Natural killer cell treated with Interleukin-12 subunit alpha and Interleukin-12 subunit beta and Interleukin-15 and Interleukin-18, amount 100 ng/mL, for 72 hours (primary cell): ENCODE measurements at places on chromosomes 3 and 15. TPM values are rescaled to one million over a fixed set of nuclear protein-coding genes. Genes with fewer than 3 reads are reported as not detected.

The GAP43 gene
- not detected for total RNA-seq

The APH1B gene
- total RNA-seq, result 14.7 TPM

The TRNT1 gene
- 70.0 TPM for total RNA-seq

The CLDN16 gene
- not detected for total RNA-seq

The CHL1 gene
- not detected for total RNA-seq

The GCNT3 gene
- not detected for total RNA-seq

The IL20RB gene
- total RNA-seq, result 8.7 TPM

DNA sequence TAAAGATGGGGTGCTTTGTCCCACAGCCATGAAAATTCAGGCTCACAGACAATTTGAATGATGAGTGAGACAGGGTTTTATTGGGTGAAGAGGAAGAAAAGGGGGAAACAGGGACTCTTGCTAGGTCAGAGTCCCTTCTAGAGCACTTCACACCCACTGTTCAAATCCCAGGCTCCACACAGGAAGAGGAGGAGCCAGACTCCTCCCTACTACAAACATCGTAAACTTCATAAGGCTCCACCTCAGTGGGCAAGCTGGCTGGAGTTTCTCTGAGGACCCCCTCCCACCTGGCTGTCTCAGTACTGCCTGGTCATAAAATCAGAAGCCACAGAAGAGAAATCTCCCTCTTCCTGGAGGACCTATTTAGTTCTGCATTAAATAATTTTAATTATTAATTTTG is 80.3 kb upstream of the KCNMB2 start:
- DNase-seq, result no peak

DNA sequence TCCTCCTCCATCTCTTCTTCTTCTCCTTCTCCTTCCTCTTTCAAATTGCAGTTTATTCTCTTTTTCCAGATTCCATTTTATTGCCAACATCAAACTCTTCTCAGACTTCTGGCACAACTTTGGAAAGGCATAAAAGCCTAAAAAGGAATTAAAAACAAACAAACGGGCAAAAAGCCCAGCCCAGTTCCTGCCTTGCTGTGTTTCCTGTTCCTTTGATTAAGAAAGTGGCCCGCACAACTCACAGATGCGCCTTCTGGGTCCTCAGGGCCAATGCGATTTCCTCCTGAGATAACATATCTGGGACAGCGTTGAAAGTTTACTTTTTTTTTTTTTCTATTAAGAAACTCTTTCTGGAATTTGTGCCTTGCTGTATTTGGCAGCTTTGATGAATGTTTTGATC is 158.7 kb upstream of the UBE3A start:
- DNase-seq, result no peak

- no peak for DNase-seq
Observed at GRCh38 chr3:191721990-191722389, 261.0 kb downstream of the PYDC2 start.

DNA sequence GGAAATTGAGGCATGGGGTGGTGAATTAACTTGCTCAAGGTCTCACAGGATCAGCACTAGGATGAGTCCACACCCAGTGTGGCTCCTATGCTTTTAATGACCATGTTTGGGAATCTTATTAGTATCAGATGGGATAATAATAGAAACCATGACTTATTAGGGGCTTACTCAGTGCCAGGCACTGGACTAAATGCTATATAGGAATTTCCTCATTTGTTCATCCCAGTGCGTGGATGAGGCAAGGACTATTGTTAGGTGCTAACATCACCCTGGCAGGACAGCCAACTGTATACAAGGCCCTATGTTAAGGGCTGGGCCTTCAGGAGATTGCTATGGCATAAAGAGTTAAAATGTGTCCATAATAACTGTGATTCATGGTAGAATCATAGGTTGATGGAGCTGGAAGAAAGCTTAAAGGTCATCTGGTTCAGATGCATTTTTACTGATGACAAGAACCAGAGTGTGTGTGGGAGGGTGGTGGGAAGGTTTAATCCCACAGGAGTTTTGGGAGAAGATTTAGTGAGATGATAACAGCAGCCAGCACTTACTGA is 4.7 kb upstream of the FEM1B start:
- no peak for DNase-seq

DNA sequence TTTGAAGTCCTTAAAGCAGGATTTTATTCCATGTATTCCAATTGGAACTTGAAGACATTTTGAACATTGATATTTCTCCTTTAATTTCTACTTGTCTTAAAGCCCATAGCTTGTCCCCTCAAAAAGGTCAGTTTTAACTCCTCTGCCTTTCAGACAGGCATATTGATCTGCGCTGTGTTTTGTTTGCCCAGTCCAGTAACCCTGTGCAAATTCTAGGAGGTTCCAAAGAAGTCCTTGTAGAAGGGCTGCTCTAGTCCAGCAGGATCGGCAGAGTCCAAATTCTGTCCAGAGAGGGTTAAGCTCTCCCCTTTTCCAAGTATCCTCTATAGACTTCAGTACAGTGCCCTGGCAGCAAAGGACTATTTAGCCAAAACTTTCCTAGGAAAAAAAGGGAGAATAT is 105.6 kb upstream of the MANF start:
- DNase-seq, result no peak

DNA sequence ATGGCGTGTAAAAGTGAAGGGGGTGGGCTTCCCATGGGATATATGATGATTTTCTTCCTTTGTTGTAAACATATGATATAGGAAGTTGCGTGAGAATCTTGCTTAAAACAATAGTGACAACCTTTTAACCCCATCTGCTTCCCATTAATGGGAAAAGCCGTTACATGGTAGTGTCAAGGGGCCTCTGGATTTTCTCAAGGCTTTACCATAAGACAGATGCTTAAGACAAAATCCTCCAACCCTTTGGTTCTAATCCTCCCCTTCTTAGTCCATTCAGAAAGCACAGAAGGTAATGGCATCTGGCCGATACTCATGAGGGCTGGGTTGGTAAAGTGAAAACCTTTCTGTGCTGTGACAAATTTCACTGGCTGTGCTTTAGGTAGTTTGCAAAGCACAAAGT is 25.0 kb downstream of the DPH3 start:
- no peak for DNase-seq

GRCh38 chr15:90749754-90750153 is 32.6 kb downstream of the BLM start:
- DNase-seq, result no peak

GRCh38 chr3:39569095-39569494 is 101.6 kb downstream of the MOBP start:
- no peak for DNase-seq

- DNase-seq, result no peak
Observed at GRCh38 chr15:60614028-60614427, 135.1 kb upstream of the ICE2 start.

GRCh38 chr3:63576846-63577245 is 75.6 kb upstream of the SNTN start:
- DNase-seq, result no peak

DNA sequence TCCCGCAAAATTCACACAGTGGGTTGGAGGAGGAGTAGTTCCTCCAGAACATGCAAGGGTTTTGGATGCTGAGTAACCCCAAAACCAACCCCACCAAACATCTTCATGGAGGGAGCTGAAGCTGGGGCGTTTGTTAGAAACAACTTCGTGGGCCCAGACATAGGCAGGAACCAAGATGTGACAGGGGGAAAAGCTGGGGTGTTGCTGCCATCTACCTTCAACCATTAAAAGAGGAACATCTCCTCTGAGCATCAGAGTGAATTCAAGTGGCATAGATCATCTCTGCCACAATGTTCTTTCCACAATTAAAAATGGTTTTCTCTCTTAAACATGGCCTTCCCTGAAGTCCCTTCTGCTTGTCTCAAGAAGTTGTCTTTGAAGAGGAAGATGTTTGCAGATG is 20.5 kb downstream of the SIDT1 start:
- no peak for DNase-seq

DNA sequence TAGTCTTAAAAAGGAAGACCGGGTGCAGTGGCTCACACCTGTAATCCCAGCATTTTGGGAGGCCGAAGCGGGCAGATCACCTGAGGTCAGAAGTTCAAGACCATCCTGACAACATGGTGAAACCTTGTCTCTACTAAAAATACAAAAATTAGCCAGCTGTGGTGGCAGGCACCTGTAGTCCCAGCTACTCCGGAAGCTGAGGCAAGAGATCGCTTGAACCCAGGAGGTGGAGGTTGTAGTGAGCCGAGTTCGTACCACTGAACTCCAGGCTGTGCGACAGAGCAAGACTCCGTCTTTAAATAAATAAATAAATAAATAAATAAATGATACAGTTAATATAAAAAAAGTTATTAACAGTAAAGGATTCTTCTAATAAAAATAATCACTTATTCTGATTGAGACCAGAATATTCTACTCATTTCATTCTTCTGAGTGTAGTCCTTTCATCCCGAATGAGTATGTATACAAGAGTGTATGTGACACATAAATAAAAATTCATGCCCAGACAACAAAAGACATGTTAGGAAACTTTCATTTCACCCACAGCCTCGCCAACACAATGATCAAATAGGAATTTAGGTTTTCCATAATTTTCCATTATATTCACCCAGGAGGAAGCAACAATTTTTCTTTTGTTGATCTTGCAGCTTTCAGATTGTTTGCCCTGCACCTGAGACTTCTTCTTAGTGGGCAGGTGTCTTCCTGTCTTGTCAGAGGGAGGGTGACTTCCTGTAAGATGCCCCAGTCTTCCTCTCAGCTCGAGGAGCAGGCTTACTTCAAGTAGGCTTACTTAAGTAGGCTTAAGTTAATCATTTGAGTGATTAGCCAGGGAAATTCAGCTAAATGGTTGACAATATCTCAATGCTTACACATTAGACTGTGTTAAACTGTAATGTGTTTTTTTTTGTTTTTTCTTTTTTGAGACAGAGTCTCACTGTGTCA is 7.8 kb upstream of the NUP210 start:
- no peak for DNase-seq

DNA sequence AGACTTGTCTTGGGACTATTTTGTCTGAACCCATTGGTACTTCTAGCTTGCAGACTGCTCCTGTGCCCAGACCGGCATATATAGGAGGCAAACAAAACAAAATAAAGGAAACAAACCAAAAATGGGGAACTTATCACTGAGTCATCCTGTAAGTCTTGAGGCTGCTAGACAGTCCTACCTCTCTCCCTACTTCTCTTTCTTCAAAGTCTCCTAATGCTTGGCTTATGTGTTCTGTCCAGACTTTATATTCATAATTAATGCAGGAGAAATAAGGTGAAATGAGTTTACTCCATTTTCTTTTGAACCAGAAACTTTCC is 266.2 kb downstream of the ZNF385D start:
- no peak for DNase-seq

GRCh38 chr15:83899670-83900069 is 245.7 kb downstream of the ADAMTSL3 start:
- no peak for DNase-seq

- DNase-seq, result no peak
Observed at GRCh38 chr3:194937882-194938321, 252.2 kb downstream of the FAM43A start.

GRCh38 chr3:155313300-155313699 is 19.8 kb upstream of the STRIT1 start:
- no peak for DNase-seq
